Stimulated activated CD8-positive, alpha-beta memory T cell treated with anti-CD3 and anti-CD28 coated beads, Interleukin-4, amount 100 ng/mL, for 4 hours (primary cell): ENCODE measurements at places on chromosomes 6 and 20.

GRCh38 chr20:46108435-46108841, 9.7 kb upstream of the CD40 start:
- no peak for DNase-seq

DNA sequence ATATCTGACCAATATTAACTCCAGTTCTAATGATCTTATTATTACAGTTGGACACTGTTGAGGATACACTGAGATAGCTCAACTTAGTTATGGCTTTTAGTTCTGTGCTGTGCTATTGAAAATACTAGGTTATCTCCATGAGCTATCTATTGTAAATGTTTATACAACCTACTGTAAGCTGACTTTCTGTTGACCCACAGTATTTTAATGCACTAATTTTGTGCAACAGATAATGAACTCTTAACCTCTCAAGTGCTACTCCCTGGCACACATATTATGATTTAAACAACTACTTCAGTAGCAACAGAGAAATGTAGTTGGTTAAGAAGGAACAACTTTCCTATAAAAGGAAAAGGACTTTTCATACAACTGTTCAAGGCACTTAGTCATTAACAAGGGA, 5.2 kb upstream of the MMS22L start:
- no peak for DNase-seq

DNA sequence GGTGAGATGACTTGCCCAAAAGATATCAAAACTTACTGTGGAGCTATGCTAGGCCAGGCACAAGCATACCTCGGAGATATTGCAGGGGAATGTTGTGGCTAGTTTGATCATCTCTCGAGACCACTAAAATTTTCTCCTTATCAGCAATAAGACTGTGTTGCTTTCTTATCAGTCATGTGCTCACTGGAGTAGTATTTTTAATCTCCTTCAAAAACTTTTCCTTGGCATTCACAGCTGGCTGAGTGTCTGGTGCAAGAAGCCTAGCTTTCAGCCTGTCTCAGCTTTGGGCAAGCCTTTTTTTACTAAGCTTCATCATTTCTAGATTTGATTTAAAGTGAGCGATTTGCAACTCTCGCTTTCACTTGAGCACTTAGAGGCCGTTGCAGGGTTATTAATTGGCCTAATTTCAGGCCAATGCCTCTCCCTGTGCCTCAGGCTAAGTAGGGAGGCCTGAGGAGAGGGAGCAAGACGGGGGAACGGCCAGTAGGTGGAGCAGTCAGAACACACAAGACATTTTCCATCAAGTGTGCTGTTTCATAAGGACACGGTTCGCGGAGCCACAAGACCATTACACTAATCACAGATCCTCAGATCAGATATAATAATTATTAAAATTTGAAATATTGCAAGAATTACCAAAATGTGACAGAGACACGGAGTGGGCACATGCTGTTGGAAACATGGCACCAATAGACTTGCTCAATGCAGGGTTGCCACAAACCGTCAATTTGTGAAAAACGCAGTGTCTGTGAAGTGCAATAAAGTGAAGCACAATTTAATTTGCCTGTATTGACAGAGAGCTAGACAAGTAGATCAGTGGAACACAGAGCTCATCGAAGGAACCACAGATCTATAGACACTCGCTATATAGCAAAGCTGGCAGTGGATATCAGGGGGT, 106.8 kb upstream of the SIRPG start:
- DNase-seq, result peak; percentile 18

DNA sequence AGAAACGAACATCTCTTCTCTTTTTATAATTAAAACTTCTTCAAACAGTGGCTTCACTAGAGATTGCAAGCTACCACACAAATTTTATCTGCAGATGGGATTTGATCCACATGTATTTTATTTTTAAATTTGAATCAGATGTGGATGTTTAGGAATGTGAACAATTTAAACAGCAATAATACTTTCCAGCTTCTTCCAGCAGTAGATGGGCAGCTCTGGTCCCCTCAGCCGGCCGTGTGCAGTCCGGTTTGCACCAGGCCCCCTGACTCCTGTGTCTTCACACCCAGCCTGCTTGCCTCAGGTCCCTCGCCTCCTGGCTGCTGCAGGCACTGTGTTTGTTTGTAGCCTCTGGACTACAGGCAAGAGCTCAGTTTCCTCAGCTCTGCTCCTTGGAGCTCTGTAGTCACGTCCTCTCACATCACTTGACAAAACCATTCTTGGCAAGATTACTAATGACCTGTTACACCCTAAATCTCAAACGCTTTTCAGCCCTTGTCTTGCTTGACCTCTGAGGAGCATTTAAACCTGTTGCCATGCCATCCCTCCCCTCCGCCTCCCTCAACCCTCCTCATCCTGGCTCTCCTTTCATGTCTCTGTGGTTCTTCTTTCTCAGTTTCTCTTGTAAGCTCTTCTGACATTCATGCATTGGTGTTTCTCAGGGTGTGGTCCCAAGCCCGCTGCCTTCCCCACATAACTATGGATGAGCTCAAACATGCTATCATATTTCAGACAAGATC, 13.2 kb upstream of the ZBTB24 start:
- no peak for DNase-seq

DNA sequence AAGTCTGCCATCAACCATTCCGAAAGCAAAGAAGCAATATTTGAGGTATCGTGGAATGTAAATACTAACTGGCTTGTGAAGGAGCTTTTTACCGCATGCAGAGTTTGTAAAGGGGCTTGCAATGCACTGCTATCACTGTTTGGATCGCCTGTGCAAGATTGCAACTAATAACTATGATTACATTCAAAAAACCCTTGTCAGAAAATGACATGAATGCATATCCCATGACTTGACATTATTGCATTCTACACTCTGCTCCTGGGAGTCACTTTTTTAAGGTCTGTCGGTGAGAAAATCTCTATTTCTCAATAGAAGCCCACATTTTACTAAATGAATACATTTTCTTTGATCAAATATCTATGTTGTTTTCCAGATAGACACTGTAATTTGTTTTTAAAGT, 335.4 kb upstream of the SPTLC3 start:
- DNase-seq, result no peak
